Activated T-cell treated with anti-CD3 and anti-CD28 coated beads for 1 hour (primary cell): ENCODE measurements at places on chromosomes 7 and 10.

DNA sequence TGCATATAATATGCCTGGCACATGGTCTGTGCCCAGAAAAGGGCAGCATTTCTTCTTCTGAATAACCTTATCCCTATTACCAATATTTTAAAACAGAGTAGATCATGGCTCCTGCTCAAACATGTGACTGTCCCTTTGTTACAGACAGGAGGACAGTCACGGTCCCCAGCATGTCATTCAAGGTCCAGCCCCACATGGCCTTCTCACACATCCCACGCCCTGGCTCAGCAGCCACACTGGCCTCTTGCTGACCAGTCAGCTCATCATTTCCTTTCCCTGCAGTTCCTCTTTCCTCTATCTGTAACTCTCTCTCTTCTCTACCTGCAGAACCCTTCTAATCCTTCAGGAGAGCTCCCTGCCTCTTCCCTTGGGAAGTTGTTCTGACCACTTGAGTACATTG is 167.8 kb downstream of the CHN2 start:
- no peak for DNase-seq

GRCh38 chr7:55439627-55440026 is 74.5 kb downstream of the LANCL2 start:
- DNase-seq = no peak

GRCh38 chr10:15842556-15843169 is 17.6 kb downstream of the MINDY3 start:
- DNase-seq = no peak

- no peak for DNase-seq
These were observed 2.0 kb upstream of the KIF11 start for GRCh38 chr10:92590623-92591549.

GRCh38 chr7:79285756-79286155 is 167.7 kb downstream of the MAGI2 start:
- no peak for DNase-seq

- DNase-seq = no peak
These were observed 53.7 kb upstream of the SHH start for GRCh38 chr7:155865830-155866525.

GRCh38 chr7:50146692-50147091 is 53.6 kb upstream of the ZPBP start:
- no peak for DNase-seq

DNA sequence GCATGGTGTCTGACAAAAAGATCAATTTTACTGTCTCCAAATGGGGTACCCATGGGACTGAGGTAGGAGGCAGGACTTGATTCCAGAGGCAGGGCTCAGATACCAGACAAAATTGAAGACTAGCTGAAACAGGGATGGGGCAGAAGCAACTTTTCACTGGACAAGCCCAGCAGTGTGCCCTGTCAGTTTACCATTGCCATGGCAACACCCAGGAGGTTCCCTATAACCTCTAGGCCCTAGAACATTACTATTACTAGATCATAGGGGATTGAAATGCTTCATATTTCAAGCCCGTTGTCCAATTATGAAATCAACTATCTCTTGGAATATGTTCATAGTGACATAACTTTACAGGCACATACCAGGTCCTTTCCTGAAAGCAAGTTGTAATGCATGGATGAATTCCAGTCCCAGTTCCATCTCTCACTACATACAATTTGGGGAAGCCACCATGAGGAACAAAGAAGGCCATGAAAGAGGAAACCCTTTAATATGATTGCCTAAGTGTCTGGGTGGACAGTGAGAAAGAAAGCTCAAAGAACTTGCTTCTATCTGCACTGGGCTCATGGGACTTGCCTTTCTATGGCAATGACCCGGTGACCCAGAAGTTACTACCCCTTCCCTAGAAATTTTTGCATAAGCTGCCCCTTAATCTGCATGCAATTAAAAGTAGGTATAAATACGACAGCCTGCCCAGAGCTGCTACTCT is 557.9 kb downstream of the KCNMA1 start:
- no peak for DNase-seq

DNA sequence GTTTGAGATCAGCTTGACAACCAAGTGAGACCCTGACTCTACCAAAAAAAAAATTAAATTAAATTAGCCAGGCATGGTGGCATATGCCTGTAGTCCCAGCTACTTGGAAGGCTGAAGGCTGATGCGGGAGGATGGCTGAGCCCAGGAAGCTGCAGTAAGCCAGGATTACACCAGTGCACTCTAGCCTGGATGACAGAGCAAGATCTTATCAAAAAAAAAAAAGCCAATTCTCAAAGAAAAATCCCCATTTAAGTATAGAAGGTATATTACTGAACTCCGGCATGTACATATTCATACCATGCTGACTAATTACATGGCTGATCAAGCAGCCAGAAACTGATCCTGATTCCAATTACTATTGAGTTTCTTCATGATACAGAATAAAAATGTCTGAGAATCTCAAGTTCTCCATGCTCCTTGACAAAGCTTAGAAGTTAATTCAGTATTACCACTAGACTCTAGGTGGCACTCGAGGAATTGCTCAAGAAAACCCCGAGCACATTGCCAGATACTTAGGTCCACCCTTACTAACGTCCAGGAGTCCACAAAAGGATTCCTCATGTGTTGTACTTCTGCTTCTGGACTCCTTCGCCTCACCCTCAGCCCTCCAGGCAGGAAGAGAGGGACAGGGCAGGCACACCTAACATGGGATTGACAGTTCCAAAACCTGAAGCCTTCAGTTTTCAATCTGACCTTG is 148.9 kb downstream of the PARD3 start:
- DNase-seq = no peak

DNA sequence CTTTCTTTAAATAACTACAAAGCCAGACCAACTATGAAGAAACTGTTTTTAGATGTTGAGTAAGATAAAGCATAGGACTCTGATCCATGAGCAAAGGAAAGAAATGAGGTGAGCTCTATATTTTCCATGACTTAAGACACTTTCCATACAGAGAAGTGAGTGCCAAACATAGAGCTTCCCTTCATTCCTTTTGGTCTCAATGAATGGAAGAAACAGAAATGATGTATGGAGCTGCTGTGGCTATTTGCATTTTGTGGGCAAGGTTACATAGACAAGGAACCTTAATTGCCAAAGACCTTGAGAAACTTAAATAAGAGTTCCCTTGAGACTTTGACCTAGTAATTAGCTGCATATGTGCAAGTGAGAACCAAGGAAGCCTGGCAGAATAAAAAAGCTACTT is 1152.2 kb downstream of the XPNPEP1 start:
- DNase-seq = no peak

DNA sequence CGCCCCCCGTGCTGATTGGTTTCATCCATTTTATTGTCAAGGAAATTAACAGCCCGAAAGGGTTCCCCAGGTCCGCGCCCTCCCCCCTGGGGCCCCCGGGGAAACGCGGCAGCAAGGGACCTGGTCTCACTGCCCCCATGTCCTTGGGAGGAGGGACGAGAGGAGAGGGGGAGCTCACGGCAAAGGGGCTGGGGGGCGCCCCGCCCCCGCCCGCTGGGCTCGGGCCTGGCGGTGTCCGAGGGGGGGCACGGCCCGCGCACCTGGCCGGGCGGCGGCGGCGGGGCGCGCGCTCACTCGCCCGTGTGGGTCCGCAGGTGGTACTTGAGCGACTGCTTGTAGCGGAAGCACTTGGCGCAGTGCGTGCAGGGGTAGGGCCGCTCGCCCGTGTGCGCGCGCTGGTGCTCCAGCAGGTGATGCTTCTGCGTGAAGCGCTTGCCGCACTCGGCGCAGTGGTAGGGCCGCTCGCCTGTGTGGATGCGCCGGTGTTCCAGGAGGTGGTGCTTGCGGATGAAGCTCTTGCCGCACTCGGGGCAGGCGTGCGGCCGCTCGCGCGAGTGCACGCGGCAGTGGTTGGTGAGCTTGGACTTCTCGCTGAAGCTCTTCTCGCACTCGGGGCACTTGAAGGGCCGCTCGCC is 29.3 kb downstream of the ZNF777 start:
- DNase-seq = no peak

DNA sequence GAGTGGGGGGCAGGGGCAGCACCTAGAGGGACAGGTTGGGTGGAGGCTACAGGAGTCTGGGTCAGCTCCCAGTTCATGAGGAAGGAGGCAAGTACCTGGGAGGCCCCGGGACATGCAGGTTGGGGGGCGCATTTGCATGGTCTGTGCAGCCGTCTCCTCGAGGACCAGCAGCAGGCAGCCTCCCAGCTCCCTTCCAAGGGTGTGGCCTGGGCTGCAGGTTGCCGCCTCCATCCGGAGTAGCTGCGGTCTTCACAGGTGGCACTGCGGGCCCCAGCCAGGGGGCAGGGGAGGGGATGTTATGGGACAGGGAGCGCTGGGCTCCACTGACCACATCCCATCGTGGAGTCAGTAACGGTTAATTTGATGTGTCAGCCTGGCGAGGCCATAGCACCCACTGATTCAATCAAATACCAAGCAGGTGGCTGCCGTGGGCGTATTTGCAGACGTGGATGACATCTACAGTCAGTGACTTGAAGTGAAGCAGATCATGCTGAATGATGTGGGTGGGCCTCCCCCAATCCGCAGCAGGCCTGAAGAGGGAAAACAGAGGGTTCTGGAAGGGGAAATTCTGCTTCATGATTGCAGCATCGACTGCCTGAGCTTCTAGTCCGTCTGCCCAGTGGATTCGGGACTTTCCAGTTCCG is 81.6 kb downstream of the PRKAG2 start:
- DNase-seq = peak; percentile 9

DNA sequence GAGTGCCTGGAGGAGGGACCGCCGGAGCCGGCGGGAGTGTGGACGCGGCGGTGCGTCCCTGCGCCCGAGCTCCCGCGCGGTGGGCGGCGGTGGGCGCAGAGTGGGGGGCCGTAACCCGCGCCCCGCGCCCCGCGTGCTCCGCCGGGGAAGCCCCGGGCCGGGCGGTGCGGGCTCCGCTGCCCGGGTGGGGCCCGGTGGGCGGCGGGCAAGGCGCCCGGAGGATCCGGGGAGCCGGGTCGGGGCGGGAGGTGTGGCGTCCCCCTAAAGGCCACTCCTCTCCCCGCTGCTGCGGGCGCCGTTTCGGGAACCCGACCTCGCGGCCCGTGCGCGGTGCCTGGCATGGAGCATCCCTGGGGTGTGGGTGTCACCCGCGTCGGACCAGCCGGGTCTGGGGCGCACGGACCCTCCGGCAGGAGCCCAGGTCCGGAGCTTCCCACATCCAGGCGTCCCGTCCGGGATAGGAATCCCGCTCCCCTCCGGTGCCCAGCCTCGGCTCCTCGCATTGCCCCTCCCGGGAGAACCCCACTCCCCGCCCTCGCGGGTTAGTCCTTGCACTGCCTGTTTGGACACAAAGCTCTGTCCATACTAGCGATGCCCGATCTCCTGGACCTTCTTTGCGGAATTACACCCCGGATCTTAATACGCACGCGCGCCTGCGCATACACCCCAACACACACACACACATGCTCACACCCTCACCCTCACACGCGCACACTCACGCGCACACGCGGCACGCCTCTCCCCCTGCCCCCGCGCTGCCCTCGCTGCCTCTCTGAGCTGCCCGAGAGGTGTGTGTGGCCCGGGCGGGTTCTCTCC is 723 bp downstream of the MTURN start:
- DNase-seq = peak; percentile 37

DNA sequence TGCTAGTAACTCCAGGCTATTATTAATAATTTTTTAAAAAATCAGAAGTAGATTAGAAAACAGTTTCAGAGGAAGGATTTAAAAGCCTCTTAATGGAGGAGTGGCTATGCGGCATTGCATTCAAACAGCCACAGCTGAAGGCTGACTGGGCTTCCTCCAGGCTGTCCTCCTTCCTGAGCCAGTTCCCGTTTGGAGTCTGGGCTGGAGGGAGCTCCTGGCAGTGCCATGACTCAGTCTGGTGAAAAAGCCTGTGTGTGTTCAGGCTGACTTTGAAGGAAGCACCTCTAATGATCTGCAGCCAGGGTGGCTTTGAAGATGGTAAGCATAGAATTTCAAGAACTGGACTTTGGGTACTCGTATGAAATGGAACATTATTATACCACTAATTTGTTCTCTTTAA is 134.6 kb downstream of the DPP6 start:
- no peak for DNase-seq

- DNase-seq = no peak
These were observed 136.1 kb upstream of the LYZL2 start for GRCh38 chr10:30765616-30766015.

- DNase-seq = no peak
These were observed 10.7 kb downstream of the PFKP start for GRCh38 chr10:3077940-3078630.
